Right ventricle myocardium superior (tissue), 1 donor: ENCODE measurements at places on chromosomes 3 and 15.

DNA sequence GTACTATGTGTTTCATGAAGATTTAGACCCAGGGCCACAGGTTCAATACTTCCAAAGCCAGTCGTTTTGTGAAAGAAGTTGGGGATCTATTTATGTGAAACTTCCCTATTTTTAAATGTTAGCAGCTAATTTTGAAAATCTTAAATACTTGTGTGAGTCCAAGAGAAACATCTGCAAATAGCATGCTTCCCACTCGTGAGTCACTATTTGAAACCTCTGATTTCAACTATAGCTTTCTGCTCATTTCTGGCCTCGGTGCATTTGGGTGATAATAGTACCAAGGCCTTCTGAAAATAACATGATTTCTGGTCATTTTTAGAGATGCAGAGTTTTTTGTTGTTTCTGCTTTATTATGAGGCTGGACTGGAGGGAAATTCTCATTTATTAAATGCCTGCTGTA is 110.0 kb downstream of the OPA1 start:
- no peak for DNase-seq

DNA sequence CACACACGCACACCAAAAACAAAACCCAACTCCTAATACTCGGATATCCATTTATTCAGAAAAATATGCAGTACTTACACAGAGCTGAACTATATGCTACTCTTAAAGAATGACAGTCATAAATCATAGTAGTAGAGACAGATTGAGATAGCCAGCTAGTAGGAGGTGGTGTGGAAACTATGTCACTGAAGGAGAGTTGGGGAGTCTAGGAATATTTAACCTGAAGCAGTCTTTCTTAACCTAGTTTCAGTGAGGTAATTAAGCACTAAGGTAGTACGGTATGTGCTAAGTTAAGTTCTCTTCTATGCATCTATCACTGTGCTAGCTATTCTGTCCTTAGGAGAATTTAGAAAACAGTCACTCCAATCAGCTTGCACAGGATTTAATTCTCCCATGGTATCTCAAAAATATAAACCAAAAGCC is 54.2 kb downstream of the ANKRD28 start:
- no peak for DNase-seq

DNA sequence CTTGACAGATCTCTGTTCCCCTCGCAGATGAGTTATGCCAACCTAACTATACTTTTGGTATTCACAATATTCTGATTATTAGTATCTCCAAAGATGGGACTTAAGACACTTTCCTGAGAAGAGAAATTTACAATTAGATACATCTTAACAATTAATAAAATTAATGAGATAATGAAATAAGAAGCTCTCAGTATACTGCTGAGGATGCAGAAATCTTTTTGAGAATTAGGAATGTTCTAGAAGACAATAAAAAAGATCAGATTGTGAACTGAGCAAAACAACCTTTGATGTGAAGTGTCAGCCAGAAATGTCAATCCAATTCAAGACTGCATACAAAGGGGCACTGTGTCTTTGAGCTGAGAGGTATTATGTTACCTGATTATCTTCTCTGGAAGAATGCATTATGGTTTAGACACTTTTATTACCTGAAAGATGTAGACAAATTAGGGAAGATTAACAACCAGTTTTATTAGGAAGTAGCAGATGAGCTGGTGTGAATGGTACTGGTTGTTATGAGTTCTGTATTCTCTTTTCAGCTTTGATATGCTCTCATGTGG is 262.9 kb downstream of the TIGIT start:
- DNase-seq, result no peak

DNA sequence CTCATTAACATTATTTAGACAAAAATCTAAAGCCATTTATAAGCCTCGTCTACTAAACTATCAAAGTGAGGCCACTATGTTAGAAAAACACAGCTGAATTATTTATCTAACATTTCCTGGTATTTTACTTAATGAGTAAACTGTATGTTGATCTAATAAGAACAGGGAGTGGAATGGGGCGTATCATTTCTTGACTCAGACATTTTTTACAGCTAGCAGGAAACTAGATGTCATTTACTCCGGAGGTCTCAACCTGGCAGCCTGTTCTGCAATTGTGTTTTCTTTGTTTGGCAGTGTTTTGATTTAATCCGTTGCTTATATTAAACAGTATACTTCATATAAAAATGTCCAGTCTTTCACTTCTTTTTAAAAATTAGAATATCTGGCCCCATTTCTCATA is 79.1 kb upstream of the ABI3BP start:
- no peak for DNase-seq

DNA sequence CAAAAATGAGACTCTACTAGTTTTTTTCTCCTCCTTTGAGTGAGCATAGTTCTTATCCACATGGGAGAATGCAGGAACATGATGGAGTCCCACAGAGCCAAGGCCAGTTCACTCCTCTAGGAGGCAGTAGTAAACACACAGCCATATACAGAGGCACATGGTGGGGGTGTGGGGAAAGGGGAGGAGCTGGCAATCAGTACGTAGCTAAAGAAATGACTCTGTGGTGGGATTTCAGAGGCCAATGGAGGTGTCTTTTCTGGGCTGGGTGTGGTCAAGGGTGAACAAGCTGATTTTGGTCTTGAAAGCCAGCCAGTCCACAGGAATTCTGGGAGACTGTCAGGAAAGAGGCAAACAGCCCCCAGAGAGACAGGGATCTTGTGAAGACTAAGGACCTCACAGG is 6.6 kb upstream of the RAB11A start:
- no peak for DNase-seq

DNA sequence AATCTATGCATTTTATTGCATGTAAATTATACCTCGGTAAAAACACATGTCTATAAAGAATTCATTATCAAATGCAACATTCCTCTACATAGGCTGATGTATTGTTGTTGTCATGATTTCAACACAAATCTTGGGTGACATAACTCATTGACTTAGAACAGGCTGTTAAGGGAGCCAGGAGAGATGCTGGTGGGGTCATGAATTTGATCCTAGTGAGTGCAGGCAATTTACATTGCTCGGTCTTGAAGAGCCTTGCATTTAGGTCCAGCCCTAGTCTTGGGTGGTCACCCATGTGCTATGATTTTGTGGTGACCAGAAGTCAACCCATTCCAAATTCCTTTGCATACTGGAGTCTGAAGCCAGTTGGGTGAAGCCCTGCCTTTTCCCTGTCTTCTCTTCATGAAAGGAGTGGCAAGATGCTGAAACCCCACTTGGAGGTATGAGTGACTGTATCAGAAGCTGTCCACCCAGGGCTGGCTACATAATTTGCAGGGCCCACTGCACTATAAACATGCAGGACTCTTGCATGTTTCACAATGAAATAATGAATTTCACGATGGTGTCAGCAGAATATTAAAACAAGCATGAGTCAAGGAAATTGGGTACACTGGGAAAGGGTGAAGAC is 59.2 kb downstream of the RPLP1 start:
- DNase-seq, result no peak

GRCh38 chr3:185760088-185760487 is 64.8 kb downstream of the IGF2BP2 start:
- DNase-seq, result no peak

DNA sequence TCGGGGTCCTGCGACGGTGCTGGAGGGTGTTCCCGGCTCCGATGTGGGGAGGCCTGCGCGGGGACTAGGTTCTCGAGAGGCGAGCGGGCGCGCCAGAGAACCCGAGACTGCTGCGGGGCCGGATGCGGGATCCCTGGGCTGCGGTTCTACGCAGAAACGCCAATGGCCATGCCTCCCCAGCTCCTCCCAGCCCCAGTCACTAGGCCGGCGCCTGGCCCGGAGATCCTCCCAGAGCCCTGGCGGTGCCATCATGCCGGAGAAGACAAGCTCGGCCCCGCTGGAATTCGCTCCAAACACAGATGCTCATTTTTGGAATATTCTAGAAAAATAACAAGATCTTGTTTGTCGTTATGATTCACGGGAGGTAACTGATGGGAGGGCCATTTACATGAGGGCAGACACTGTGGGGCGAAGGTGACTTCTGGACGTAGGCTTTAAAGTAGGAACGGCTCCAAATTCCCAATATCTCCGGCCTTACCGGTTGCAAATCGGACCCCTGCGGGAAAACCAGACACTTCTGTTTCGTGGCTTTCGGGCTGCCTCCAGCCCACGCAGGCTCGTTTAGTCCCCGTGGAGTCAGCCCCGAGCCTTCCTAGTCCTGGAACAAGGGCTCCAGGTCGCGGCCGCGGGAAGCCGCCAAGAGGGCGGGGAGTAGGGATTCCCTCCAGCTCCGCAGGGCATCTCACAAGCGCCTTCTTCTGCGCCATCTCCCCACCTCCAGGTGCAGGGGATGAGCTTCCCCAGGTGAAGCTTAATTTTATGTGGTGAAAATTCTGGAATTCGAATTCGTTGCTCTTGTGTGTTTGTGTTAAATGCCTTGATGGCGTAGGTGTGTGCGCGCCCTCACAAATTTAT is 74.8 kb upstream of the POLG start:
- DNase-seq, result no peak

- DNase-seq, result no peak
Measured at GRCh38 chr3:127140501-127141460, 52.1 kb upstream of the PRR23E start.

DNA sequence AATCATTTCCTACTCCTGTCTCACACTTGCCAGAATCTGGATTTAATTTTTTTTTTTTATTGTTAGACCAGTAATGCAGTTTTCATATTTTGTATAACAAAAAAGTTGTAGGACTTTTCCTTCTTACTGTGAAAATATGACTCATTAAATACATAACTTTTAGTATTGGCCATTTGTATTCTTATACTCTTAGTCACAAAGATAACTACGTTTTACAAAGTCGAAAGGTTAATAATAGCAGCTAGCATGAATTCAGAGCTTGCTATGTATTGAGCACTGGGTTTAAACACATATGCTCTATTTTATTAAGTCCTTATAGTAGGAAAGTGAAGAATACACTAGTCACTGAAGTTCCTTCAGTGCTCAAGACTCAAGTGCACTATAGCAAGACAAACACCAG is 43.1 kb downstream of the LRRN1 start:
- no peak for DNase-seq

DNA sequence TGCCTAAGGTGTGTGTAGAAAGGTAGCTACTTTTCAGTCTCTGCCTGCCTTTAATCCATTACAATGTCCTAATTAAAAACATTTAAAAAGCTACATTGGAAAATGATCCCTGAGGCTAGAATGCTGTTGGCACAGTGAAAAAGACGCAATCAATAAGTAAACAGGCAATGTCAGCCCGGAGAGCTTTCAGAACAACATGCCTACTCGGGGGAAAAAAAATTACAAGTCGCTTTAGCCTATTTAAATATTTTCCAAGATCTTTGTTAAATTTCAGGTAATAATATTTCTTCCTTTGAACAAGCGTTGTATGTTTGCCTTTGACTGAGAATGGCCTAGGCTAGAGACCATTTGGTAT is 46.6 kb upstream of the CD47 start:
- DNase-seq, result no peak

- DNase-seq, result no peak
Measured at GRCh38 chr15:86659724-86660411, 580.2 kb downstream of the AGBL1 start.

DNA sequence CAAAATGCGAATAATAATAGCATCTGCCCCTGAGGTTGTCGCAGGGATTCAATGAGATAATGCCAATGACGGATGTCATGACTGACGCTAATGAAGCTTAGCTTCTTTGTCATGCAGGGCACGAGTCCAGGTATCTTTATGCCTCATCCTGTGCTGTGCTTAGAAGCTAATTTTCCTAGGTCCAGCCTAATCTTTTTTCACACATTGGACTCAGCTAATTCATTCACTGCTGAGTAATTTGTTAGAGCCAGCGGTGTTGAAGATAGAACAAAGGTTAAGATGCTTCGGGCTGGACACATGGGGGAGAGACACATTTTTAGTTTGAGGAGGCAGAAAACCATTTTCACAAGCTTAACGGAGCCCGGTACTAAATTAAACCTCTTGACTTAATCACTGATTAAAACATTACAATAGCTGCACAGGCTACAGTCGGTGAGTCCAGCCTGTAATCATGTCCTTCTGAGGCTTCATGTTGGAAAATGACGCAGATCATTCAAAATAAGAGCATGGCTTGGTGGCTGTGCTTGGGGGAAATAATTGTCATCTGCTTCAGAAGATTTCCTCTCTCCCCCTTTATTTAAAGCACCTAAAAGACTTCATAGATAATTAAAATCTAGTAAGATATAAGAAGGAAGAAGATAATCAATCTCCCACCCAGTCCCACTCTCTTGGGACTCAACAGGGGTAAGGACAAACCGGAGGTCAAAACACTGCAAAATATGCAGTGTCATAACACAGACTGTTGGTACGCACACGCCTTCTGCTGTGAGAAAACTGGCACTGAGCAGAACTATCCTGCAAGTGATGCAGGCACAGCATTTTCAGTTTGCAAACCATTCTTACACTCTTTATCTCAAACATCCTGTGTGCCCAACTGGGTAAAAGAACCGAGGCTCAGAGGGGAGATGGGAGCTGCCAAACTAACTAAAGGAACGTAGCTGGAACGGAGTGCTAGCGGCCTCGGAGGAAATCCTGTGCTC is 3.3 kb upstream of the CCDC174 start:
- DNase-seq, result peak; percentile 52

GRCh38 chr3:37124435-37124834 is 49.9 kb downstream of the LRRFIP2 start:
- DNase-seq, result no peak

DNA sequence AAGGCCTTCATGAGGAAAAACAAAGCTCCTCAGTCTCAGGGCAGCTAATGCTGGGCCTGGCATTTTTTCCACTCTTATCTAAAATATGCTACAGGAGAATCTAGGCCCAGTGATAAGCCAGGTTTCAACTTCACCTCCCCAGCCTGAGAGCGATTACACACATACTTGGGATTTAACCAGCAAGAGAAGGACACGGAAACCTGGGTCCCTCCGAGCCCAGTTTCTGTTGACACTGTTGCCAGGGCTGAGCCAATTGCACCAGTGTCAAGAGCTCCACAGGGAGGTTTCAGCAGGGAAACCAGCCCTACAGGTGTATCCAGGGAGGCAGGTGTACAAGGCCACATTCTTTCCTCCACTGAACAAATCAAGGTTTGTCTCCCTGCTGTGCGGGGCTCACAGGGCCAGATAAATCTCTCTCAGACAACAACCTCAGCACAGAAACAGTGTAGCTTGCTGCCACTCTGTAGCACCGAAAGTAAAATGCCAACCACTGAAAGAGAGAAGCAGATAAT is 85.4 kb downstream of the MAGI1 start:
- no peak for DNase-seq

GRCh38 chr3:134373271-134374104 is 759 bp downstream of the AMOTL2 start:
- DNase-seq, result peak; percentile 91

GRCh38 chr15:40320931-40321371 is 2.5 kb upstream of the INAFM2 start:
- DNase-seq, result no peak

DNA sequence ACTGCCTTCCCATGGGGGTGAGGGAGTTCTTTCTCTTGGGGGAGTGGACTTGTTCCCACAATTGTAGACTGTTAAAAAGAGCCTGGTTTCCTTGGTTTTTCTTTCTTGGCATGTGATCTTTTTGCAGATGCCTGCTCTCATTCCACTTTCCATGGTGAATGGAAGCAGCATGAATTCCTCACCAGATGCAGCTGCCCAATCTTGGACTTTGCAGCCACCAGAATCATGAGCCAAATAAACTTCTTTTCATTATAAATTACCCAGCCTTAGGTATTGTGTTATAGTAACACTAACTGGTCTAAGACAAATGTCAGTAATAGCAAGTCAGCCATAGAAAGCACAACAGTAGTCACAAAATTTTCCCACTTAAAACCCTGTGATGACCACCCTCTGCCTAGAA is 260.5 kb upstream of the THBS1 start:
- DNase-seq, result no peak
